ENCODE measurements at places on chromosomes 4 and X.

- no peak for DNase-seq
Observed at GRCh38 chrX:129511689-129512088, 11.6 kb downstream of the SMARCA1 start.

DNA sequence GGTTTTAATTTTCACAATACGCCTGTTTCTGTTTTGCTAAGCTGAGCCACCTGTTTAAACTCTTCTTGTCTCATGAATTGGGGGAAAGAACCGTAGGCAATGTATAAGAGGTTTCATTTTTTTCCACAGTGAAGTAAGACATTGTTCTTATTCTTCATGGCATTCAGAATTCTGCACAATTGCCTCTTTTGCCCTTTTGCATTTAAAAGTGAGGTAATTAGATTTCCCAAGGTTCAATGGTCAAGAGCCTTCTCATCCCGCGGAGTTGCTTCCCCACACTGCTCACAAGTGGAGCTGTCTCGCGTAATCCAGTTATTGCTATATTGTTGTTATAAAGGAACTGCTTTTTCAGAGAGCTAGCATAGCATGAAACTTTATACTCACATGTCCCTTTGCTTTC is 90.9 kb upstream of the SPRY1 start:
- no peak for DNase-seq

- no peak for DNase-seq
Observed at GRCh38 chr4:93334003-93334402, 494.6 kb upstream of the ATOH1 start.

- no peak for DNase-seq
Observed at GRCh38 chr4:41506130-41506529, 31.8 kb upstream of the LIMCH1 start.

- no peak for DNase-seq
Observed at GRCh38 chr4:112916868-112917267, 132.6 kb upstream of the ANK2 start.

GRCh38 chr4:60089546-60090273 is 1110.4 kb upstream of the ADGRL3 start:
- no peak for DNase-seq

DNA sequence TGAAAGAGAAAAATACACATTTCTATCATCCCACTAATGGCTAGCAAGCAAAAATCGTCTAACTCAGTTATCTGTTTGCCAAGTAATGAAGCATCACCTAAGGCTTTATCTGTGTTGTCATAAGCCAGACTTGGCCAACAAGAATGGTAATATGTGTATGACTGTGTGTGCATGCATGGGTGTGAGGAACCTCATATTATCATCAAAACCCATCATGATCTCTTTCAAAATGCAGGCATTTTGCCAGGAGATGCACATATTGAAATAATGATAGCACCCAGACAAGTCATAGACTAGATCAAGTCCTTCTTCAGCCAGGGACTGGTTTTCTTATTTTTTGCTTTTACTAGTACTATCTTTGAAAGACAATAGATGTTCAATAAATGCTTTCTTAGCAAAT is 172.5 kb upstream of the FMR1 start:
- DNase-seq, result no peak

DNA sequence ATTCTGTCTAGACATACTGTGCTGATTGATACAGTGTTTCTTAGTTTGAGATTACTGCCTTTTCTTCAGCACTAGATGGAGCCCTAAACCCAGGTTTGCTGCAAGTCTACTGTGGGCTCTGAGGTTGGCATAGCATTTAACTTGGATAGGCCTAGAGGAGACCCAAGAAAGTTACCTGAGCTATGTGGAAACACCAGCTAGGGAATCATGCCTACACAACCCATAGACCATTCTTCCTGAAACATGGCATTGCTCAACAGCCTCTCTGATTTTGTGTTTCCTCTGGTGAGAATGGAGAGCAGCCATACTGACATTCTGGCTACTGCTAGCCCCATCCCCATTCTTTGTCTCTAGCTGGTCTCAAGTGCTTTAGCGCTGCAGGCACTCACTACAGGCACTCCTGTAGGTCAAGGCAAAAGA is 287.7 kb upstream of the PCDH18 start:
- DNase-seq, result no peak

DNA sequence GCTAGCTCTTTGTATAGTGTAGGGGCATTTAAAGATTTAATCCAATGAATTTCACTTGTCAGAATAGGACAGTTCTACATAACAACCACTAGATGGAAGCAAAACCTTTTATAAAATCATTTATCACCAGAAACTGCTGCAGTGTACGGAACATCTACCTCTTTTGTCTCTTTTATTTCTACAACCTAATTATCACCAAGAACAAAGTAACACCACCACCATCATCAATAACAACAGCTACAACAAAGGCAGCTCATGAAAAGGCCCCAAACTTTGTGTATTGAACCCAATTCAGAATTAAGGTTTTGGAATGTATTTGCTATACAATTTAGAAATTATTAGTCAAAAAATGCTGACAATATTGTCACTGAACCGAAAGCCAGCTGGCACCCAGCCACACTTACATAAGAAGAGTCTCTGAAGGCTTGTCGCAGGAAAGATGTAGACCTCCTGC is 260.9 kb upstream of the RPS6KA3 start:
- DNase-seq, result no peak

DNA sequence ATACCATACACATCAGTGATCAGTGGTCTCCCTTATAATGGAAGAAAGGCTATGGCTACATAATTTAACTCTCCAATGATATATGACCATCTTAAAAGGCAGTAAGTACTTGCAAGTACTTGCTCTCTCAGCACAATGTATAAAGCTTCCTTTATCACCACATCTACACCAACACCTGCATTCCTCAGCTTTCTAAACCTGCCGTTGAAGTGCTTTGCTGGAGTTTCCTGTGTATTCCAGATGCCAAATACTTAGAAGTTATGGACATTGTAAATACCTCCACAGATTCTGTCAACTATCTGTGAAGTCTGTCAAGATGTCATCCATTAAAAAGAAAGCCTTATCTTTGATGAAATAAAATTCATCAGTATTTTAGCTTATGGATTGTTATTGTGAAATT is 335.0 kb upstream of the GALNTL6 start:
- no peak for DNase-seq

DNA sequence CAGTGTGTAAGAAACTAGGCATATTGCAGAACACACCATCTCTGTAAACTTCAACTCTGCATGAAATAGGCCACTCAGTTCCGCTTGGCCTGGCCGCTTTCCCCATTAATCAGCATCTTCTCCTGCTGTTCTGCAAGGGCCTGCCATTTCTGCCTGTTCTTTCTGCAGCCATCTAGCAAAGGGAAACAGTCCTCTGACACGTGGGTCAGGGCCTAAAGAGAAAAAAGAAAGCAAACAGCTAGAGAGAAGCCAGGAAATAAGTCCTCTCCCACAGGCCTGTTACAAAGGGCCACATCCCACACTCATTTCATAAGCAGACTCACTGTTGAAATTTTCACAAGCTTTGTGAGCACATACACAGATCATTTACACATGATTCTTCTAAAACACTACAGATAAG is 130.1 kb downstream of the PDE5A start:
- peak; percentile 25 for DNase-seq

GRCh38 chrX:69303231-69303630 is 138.0 kb upstream of the PJA1 start:
- no peak for DNase-seq

GRCh38 chr4:149951152-149951900 is 126.9 kb upstream of the DCLK2 start:
- no peak for DNase-seq

- no peak for DNase-seq
Observed at GRCh38 chr4:35105486-35105885, 1138.8 kb downstream of the ARAP2 start.

DNA sequence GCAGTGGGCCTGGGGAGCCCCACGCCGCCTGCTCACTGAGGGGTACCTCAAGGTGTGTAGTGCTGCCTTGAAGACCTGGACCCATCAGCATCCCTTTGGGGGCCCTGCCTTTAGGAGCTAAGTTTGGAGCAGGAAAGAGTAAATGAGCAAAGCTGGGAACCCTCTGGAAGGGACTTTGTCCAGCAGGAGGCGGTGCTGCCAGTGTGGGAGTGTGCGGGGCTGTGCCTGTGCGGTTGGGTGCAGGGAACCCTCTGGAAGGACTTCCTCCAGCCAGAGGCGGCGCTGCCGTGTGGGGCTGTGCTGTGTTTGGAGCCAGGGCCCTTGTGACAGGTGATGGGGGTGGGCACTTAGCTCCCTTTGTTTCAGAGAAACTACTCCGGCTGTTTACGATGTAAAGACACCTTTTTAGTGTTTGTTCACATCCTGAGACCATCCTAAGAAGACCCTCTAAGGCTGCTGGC is 25.8 kb downstream of the RGS12 start:
- DNase-seq, result no peak

DNA sequence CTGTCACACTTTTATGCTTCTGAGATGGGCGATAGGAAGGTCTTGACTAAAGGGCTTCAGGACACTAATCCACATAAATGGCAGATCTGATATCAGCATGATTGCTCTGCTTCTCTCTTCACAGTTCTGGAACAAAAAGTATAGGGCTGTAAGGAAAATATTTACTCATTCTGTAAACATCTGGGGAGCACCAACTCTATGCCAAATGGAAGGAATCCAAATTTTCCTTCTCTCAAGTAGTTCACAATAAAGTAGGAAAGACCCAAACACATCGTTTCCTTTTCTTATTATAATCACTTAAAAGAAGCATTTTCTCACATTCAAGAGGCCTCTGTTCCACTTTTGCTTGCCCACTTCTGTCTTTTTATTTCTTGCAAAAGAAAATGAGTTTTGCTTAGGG is 45.9 kb upstream of the F9 start:
- no peak for DNase-seq

DNA sequence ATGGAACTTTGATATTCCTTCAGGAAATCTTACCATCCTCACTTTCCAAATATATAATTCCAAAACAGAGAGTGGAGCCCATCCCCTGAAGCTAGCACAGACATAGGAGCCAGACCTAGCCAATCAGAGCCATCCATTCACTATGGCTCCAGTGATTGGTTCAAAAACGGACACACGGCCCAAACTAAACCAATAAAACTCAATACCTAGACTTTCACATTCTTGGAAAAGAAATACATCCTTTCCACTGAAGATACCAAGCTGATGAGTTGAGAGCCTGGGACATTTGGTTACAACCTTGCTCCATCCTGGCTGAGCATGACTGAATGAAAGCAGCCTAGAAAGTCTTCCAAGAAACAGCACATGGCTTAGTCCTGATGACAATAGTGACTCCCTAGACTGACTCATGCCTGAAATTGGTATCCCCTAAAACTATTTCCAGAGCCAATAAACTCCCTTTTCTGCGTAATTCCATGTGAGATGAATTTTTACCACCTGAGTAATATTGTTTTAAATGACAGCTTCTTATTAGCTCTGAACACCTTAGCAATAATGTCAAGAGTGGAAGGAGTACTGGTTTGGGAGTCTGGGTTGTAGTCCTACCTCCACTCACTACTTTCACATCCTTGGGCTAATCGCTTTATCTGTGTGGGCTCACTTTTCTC is 189.6 kb upstream of the LNX1 start:
- DNase-seq, result no peak

- no peak for DNase-seq
Observed at GRCh38 chrX:56385336-56385735, 153.2 kb downstream of the KLF8 start.

DNA sequence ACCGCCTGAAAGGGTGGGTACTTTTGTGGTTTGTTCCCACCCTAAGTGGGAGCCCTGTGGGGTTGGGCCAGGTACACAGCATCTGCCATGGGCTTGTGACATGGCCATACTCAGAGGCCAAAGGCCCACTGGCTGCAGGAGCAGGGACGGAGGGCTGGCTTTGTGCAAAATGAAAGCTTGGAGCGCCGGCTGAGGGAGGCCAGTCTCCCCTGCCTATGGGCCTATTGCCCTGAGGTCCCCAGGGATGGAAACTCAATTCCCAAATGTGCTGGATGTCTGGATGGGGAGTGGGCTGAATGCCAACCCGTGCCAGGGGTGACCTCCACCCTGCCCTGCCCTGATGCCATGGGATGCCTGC is 10.8 kb downstream of the ADRA2C start:
- DNase-seq, result peak; percentile 60

DNA sequence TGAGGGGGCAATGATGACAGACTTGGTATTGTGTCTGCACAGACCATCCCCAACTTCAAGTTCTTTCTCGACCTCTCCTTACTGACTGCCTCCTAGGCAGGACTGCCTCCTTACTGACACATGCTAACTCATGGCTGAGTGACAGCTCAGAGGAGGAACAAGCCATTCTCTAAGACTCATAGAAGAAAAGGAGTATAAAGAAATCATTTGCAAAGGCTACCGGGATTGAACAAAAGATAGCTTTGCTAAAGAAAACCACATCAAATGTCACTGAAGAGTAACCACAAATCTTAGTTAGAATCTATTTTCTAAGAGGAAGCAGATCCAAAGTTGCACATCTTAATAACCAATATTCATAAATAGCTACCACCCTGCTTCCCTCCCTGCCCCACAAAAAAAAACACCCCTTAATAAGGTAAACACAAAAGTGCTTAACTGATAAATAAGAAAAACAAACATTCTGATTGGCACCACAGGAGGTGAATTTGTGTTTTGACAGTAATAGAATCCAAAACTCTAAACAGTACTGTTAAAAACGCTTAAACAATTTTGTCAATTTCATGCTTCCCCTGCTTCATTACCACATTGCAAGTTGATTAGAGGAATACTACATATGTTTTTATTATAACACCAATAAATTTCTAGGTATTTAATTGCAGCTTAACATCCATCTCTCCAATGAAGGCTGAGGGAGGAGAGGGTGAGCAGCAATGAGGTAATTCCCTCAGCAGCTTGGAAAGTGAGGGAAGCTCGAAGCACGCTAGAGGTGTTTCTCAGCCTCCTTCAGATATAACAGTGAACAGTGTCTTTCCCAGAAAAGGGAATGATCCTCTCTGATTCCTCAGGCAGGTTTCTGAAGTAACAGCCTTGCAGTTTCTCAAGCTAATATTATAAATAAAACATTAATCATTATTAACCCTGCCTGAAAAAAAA is 160.0 kb downstream of the HNRNPD start:
- no peak for DNase-seq

All from posterior cingulate gyrus (tissue), 11 donors.